ENCODE measurements at places on chromosomes 1 and 21.
A peak's percentile ranks its signal among the peaks of the same experiment; 100 is the strongest.

DNA sequence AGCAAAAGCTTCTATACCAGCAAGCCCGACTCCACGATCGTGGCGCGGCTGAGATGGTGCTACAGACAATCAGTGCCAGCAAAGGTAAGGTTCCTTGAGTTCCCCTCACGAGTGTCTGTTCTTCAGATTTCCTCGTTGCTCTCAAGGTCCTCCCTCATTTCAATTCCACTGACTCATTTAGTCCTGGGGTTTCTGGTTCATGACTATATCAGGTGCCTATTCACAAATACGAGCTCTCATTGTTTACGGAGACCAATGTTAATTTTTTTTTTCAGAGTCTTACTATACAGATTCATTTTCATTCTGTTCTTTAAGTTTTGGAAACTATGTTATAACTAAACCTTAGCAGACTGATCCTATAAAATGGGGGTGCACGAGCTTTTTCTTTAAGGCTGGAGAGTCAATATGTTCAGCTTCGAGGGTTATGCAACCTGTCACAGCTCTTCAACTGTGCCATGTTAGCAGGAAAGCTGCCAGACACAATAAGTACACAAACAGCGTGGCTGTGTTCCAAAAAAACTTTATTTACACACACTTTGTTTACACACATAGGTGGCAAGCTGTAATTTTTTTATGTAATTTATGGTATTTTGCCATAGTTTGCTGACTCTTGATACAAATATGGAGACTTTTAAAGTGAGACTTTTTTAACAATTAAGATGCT is 134.3 kb downstream of the ZP4 start:
- no peak for DNase-seq

DNA sequence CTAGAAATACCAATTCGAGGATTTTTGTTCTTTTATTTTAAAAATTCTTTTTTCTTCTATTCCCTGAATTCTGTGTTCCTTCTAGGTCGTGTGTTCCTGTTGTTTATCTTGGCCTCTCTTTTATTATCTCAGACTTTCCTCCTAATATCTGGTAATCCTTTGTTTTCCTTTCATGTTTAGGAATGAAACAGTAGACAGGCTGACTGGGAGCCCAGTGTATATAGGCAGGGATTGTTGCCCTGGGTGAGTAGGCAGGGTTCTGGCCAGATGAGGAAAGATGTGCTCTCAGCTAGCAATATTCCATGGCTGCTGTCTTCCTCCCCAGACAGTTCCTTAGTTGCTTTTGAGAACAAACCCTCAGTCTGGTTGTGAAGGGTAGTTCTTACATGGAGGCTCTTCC is 161.8 kb upstream of the PDE4B start:
- DNase-seq = no peak

GRCh38 chr1:81157686-81158085 is 643.0 kb upstream of the ADGRL2 start:
- DNase-seq = no peak

- no peak for DNase-seq
Observed at GRCh38 chr1:67609577-67610341, 75.2 kb upstream of the GADD45A start.

DNA sequence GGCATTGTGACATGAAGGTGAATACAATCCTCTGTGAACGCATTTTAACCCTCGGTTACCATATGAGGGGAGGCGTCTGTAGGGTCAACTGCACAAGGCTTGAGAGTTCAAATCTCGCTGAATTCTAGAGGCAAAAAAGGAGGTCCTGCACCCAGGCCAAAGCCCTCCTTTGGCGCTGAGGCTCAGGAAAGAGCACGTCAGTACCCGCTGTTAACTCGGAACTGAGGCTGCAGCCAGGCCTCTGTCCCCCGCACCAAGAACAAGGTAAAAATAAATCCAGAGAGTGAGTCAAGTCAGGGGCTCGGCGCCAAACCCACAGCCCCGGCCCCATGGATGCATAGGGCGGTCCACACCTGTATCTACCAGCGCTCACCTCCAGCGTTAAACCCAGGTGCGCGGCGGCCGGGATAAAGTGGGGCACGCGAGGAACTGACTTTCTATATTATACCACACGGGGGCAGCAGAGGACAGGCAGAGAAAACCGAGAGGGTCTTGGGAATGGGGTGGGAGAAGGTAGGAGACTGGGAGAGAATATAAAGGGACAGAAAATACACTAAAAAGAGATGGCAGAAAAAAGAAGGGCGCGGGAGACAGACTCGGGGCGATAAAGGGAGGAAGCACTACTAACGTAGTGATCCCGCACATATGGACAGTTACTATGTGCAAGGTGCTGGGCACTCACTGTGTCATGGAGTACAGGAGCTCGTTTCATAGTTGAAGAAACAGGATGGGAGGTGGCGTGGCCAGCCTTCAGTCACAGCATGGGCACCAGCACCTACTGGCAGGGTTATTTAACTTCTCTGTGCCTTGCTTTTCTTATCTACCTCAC is 54.9 kb downstream of the DMRTA2 start:
- DNase-seq = peak; percentile 38

- no peak for DNase-seq
Observed at GRCh38 chr1:183670169-183670568, 17.1 kb upstream of the APOBEC4 start.

GRCh38 chr1:163875200-163875926 is 553.6 kb downstream of the NUF2 start:
- DNase-seq = no peak

DNA sequence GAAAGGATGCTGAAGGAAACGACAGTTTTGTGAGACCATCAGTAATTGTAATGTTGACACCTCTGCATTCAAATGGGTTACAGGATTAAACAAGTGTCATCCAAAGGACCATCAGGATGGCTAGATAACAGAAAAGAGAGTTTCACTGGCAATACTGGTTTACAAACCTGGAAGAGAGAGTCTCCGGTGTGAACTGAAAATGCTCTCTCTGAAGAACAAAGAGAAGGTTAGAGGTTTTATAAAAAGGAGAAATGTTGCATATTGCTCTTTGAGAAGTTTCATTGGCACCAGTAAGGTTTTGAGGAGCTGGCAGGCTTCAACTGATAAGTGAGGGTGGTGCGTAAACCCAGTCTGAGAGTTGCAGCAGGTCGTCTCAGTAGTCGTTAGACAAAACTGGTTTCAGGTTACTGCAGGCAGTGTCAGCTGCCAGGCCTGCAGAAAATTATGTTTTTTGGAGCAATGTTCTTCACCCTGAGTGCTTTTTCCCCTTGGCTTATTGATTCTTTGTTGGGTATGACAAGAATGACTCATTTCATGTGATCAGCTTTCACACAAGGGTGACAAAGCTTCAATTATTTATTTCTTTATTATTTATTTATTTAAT is 42.2 kb downstream of the KCNK1 start:
- no peak for DNase-seq

GRCh38 chr1:157106813-157107189 is 7.2 kb upstream of the ETV3L start:
- no peak for DNase-seq

- DNase-seq = no peak
Observed at GRCh38 chr1:21355956-21356355, 65.7 kb upstream of the ECE1 start.

GRCh38 chr1:221991221-221991620 is 249.3 kb upstream of the DUSP10 start:
- no peak for DNase-seq
